D721Med (cell line): ENCODE measurements at places on chromosomes 6 and 20.
A peak's percentile ranks its signal among the peaks of the same experiment; 100 is the strongest.

GRCh38 chr6:28496099-28496779, 19.4 kb downstream of the GPX6 start:
- DNase-seq, result no peak

DNA sequence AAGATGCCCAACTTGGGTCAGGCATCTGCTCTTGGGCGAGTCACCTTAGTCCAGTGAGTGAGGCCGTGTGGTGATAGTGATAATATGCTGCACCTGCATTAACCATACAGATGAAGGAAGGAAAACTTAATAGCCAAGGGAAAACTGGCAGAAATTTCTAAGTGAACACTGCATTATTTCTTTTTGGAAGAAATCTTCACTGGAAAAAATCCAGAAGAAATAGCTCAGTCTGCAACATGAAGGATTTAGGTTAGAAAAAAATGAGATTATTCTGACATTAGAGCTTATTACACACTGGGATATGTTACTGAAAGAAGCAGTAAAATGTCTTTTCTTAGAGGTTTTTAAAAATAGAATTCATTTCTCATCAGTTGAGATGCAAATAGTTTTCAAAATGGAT, 947.3 kb downstream of the KIF16B start:
- DNase-seq, result no peak

GRCh38 chr6:167409079-167409478, 84.2 kb downstream of the TTLL2 start:
- DNase-seq, result no peak

DNA sequence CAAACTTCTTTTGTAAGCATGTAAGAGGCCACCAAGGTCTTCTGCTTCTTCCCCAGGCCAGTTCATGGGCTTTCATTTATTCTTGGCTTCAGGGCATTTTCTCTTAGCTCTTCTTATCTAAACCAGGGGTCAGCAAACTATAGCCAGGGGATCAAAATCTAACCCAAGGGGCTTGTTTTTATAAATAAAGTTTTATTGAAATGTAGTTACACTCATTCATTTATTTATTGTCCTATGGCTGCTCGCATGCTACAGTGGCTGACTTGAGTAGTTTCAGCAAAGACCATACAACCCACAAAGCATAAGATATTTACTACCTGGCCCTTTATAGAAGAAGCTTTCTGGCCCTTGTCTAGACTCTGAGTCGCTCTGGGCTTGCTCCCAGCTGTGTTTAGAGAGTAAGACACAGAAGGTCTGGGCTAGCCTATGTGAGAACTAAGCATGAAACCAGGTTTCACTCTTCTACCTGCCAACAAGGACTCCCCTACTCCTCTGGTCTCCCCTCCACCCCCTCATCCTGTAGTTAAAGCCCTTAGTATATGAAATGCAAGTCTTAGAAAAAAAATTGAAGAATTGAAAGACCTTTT, 43.2 kb downstream of the KHDC1L start:
- DNase-seq, result no peak

GRCh38 chr20:64086801-64087200, 2.6 kb upstream of the LKAAEAR1 start:
- no peak for DNase-seq

DNA sequence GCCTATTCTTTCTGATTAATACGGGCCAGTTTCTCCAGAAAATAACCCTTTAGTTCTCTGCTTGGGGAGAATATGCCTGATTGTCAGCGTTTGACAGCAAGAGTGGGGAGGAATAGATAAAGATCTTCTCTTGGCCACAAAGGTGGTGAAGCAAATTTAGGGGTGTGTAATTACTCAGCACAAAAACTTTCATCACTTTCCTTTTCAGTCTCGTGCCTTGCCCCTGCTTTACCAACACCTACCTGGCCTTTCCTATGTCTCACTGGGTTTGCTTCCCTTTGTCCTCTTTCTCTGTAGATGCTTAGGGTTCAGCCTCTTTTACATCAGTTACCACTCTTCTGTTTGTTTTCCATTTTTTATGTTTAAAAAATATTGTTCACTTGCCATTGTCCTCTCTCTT, 99.2 kb downstream of the MCHR2 start:
- DNase-seq, result no peak

DNA sequence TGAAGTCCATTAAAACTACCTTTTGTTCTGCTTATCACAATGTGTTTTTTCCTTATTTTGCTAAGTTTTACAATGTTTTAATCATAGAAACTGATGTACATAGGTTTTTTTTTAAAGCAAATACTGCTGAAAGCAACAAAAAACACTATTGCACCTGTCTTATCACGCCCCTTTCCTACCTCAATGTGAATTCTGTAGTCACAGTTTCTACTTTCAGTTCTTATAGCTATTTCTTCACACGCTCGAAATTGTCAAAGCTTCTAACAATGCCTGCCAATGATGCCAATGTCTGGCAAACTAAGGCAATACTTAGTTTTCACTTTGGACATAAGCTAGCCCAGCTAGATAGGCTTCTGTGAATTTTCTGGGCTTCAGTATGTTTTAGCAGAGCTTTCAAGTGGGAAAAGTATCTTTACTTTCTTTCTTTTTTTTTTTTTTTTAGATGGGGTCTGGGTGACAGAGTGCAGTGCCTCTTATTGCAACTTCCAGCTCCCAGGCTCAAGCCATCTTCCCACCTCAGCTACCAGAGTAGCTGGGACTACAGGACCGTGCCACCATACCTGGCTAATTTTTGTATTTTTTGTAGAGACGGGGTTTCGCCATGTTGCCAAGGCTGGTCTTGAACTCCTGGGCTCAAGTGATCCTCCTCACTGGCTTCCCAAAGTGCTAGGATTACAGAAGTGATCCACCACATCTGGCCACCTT, 85.5 kb upstream of the HTR1B start:
- no peak for DNase-seq

DNA sequence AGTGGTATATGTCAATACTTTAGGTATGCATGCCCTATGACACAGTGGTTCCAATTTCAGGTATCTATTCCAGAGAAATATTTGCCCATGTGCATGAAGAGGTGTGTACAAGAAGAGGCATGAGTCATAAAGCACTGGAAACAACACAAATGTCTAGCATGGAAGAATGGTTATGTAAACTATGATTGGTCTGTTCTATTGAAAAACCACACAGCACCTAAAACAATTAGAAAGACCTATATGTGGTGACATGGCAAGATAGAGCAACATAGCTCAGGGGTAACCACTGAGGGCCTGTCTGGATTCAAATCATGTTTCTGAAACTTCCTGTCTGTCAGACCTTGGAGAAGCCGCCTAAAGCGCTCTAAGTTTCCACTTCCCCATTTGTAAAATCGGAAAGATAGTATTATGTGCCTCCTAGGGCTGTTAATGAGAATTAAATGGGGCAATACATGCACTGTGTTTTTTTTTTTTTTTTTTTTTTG, 76.0 kb upstream of the SHLD1 start:
- DNase-seq, result no peak

GRCh38 chr20:41091927-41092326, 45.4 kb upstream of the PLCG1 start:
- DNase-seq, result no peak

- DNase-seq, result no peak
Observed at GRCh38 chr6:142008781-142009180, 123.9 kb upstream of the GJE1 start.

DNA sequence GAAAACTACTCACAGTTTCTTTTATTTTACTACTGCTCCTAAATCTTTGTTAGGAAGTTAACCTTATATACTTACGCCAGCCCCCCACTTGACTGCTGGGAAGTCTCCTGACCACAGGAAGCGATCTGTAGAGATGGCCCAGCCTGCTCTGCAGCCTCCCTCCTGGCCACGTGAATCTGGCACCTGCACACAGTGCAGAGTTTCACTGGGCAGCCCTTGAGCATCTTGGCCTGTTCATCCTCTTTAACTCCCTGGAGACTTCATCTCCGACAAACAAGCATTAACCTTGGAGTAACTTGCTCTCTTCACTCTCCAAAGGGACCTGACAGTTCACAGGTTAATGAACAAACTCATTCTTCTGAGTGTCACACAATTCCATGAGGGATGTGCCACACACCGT, 294.1 kb downstream of the BTBD9 start:
- DNase-seq, result no peak

DNA sequence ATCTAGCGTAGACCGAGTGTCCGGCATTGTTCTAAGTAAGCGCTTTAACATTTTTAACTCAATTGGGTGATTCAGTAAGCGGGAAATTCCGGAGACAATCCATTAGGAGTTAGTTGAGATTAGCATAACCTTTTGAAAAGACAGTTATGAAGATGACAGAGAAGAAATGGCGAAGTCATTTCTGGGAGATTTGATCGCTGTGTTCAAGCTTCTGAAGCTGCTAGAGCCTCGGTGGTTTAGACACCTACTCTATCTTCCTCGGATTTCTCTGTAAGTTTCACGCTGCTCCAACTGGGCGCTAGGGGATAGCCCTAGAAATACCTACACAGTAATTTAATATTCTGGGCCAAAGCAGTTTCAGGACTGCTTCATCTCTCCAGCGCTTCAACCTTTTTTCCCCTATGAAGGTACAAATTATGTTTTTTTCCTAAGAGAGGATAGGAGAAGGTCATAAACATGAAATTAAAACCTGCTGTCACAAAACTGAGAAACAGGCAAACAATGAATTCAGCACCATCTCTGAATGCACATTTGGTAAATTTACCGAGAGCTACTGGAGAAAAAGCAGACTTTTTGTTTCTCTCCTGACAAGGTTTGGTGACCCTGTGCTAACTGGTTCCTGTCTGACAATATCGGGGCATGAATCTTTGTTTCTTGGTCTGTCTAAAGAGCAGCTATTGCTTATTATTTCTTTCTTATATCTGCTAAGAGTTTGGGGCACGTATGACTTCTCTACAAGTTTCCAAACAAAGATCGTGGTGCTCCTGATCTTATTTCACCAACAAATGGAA, 22.4 kb downstream of the ZNF311 start:
- DNase-seq, result no peak

GRCh38 chr6:35213298-35213791, 411 bp upstream of the SCUBE3 start:
- DNase-seq, result peak; percentile 63

- DNase-seq, result no peak
Observed at GRCh38 chr20:37295595-37295994, 6.1 kb downstream of the MANBAL start.

GRCh38 chr6:48080227-48081009, 30.6 kb downstream of the PTCHD4 start:
- no peak for DNase-seq

DNA sequence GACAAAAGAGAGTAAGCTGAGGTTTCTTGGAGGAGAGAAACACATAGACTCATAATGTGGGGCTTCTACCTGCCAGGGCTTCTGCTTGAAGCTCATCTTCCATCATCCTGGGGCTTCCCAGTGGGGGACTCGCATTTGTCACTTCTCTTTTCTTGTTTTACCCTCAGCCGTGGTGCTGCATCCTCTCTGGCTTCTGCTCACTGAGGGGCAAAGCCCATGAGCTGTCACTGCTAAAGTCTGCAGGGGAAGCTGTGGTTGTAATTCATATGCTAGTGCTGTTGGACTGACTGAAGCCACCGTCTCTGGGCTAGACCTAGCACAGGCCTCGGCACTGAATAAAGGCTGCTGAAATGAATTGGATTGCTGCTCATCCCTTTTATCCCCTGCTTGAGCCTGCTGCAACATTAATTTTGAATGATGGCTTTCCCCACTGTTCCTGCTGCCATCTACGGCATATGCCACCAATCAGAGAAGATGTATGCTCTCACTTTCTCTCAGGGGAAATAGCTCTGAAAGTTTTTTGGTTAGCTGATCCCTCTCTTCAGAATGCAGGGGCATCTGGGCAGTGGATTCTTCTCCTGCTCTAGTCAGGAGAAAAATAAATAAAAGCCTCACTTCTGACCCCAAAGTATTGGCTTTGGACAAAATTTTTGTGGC, 568.4 kb upstream of the MAP3K7 start:
- no peak for DNase-seq

- no peak for DNase-seq
Observed at GRCh38 chr20:25992146-25992545, 295.5 kb upstream of the ZNF337 start.

DNA sequence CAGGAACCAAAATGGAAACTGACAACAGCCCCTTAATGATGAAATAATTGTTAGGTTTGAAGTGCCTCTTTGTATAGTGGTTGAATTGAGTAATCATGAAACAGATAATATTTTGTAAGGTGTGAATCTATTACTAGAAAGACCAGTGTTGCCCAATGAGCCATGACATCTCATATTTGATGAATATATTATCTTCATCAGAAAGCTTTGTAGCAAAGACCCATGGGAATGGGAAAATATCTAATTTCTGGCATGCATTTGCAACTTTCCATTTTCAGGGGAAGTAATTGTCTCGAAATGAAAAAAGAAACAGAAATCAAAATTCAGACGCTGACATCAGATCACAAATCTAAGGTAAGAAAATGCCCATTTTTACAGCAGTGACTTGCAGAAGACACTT, 57.3 kb upstream of the LAMP5 start:
- no peak for DNase-seq

DNA sequence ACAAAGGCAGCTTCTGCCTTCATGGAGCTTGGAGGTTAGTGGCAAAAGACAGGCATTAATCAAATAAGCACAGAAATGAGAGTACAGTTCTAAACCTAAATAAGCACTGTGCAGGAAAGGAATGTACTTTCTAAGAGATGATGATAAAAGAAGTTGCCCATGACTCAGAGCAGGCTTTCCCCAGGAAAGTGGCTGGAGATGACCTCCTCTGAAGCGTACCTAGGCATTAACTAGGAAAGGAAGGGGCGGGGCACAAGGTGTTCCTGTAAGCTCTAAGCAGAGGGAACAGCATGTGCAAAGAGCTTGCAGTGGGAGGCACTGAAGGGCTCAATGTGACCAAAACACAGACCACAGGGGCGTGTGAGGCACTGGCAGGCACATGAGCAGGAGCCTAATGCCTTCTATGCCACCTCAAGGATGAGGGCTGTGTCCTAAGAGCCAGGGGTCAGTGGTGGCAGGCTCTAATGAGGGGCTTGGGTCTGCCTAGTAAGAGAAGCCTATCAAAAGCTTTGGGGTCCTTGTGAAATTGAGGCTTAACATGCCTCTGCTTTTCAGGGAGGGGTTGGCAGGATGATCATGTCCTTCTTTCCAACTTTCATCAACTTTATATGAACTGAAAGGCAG, 4.9 kb downstream of the SSTR4 start:
- DNase-seq, result no peak

GRCh38 chr6:13725570-13725969, 13.9 kb upstream of the RANBP9 start:
- DNase-seq, result no peak

DNA sequence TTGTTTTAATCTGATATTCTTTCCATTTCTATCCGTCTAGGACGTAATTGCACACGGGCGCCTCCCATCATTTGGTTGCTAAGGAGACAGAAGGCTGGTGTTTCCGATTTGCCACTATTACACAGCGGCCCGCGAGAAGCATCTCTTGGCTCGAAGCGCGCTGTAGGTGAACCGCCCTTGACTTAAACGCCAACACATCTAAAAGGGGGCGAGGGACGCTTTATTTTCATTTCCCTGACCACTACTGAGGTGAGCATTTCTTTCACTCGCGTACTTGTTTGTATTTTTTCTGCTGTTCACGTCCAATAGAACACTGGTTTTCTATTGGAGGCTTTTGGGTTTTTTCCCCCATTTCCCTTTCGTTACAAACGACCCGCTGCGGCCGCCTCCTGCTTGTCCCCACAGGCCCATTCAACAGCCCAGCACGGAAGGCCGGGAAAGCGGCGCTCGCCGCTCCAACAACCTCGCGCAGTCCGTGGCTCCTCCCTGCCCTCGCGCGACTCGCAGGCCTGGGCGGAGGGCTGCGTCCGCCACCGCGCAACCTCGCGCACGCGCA, 505 bp upstream of the WRNIP1 start:
- DNase-seq, result no peak

GRCh38 chr6:100446115-100447080, 18.3 kb downstream of the SIM1 start:
- DNase-seq, result no peak
